Stimulated activated CD8-positive, alpha-beta memory T cell treated with anti-CD3 and anti-CD28 coated beads, Interleukin-15, amount 100 ng/mL, for 4 hours (primary cell): ENCODE measurements at places on chromosomes 11 and 22.
A peak's percentile ranks its signal among the peaks of the same experiment; 100 is the strongest.

DNA sequence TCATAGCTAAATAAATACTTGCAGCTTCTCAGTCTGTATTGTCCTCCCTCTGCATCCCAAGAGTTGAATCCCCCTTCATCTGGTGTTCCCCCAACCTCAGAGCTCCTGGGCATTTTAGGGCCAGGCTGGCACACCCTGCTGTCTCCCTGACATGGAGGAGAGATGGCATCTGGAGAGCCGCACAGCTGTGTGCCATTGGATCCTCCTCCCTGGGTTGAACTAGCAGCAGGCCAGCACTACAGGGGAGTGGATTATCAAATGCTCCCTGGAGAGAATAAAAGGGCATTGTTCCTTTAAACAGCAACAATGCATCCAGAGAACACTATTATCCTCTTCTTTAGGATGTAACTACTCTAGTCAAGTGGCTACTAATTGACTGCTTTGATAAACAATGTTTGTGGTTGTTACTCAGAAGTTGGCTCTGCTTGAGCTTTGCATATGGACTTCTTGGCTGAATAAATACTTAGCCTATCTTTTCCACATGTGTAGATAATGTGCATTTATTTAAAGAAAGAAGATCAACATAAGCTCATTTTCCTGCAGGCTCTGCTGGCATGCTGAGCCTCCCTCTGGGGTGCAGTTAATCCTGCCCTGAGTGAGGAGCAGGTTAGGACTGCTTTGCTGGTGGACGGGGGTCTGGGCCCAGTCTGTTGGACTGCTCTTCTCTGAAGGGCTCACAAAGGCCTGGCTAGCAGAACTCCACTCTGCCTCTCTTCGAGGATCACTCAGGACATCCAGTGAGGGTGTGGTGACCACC, 897.2 kb downstream of the TBC1D22A start:
- DNase-seq: no peak

GRCh38 chr11:107722662-107723061, 10.8 kb upstream of the SLN start:
- no peak for DNase-seq

DNA sequence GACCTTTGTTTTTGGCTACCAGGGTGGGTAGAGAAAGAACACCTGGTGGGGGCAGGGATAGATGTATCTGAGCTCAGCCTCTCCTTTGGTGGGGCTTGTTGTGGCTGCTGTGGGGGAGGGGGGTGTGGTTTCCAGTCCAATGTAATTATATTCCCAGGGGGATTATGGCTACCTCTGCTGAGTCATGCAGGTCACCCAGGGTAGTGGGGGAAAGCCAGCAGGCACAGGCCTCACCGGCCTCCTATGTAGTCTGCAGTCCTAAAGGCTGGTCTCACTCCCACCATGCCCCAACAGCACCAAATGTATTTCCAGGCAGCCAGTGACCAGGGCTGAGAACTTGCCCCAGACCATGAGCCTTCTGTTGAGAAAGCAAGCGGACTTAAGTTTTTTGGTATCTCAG, 119.6 kb downstream of the DYNC2H1 start:
- no peak for DNase-seq

DNA sequence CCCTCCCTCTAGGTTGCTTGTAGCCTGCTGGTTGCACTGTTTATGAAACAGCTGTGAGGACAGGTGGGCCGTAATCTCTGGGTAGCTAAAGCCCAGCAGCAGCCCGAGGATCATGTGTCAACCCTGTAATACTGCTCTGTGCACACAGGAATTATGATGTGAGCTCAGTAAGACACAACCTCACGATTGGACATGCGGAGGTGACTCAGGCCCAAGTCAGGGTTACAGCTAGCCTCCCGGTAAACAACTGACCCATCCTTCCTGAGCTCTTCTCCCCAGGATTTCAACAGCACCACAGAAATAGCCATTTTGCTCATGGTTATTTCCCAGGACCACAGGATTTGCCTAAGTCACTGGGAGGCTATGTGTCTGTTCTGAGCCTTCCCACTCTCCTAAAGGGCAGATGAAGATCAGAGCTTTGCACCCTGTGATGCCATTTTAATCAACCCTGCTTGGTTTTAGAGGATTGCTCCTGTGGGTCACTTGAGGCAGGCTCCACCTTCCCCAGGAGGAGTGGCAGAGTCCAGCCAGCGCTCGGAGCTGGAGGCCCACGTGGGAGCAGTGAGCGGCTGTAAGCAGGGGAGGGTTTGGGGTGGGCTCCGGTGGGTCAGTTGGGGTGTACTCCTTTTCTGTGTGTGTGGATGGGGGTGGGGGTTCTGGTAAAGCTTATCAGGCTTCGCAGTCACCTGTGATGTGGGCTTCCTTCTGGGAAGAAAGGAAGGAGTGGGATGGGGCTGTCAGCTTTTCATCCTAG, at the start of gene AMPD3:
Gene AMPD3, plus strand, starts transcription at position 387 of the 754 bp plus-strand sequence. CDS start 6,256 bp downstream, outside the sequence.
- DNase-seq: no peak

DNA sequence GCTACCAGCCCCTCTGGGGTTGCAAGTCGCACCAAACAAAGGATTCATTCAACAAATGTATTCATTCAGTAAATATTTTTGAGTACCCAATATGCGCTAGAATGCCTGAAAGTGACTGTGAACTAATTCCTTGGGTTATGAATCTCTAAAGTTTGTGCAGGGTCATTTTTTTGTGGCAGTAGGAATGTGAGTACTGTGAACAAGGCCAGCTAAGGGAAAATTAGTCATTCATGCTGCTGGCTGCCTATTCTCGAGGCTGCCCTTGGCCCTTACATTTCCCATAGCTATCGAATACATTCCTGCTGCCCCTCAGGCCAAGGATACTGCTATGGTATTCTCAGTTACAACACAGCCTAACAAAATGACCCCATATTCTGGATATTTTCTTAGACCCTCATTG, 141.6 kb downstream of the TRPC6 start:
- DNase-seq: no peak

DNA sequence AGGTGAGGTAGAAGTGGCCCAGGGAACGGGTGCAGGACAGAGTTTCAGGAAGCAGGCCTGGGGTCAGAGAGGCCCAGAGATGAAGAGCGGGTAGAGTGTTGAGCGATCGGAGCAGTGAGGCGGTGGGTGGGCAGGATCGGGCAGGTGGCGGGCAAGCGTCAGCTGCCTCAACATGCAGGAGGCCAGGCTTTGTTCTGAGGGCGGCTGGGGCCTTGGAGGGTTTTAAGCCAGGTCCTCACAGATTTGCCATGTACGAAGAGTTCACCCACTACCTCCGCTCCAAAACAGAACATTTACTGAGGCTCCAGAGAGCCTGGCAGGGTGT, 29.4 kb downstream of the FLRT1 start:
- DNase-seq: no peak

- DNase-seq: peak; percentile 85
These were observed 16.6 kb downstream of the CRELD2 start for GRCh38 chr22:49934891-49935557.

DNA sequence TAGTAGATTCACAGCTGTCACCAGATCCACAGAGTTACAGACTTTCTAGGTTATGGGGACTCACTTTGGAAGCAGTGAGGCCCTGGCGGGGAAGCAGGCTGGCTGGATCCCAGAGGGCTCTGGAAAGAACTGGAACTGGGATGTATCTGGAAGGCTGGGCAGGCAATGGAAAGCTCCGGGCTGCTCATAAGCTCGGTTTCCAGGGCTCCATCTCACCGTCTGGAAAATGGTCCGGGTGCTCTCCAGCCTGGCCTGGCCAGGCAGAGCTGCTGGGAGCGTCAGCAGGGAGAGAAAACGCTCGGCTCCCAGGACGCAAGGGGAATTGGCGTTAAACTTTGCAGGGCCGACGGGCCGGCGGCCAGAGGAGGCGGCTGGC, 335 bp upstream of the SEZ6L start:
- no peak for DNase-seq

DNA sequence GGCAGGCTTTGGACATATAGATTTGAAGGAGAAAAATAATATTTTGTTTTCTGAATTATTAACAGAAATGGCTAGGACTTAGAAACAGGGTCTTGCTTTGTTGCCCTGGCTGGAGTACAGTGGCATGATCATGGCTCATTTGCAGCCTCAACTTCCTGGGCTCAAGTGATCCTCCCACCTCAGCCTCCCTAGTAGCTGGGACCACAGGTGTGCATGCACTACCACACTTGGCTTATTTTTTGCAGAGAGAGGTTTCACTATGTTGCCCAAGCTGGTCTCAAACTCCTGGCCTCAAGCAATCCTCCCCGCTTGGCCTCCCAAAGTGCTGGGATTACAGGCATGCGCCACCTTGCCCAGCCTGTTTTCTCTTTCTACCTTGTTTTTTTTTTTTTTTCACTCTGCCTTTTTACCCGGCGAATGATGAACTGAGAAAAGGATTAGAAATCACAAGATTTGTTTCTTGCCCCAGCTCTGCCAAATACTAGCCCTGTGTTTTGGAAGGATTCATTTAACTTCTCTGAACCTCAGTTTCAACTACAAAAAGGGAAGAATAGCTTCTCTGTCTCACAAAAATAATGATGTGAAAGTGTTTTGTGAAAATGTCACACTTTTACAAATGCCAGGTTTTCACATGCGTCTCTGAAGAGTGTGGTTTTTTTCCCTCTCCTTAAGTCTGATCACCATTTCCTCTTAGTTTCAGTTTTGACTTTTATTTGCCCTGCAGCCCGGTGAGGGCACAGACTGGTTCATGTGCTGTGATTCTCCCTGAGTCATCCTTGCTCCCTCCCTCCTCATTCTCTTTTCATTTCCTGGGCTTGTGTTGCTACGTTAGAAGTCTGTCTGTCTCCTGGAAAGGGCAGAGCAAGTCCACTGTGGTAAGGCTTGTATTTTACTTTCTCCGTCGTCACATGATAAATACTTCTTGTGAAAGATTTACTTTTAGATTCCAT, 67.7 kb downstream of the BCL2L13 start:
- DNase-seq: peak; percentile 11

DNA sequence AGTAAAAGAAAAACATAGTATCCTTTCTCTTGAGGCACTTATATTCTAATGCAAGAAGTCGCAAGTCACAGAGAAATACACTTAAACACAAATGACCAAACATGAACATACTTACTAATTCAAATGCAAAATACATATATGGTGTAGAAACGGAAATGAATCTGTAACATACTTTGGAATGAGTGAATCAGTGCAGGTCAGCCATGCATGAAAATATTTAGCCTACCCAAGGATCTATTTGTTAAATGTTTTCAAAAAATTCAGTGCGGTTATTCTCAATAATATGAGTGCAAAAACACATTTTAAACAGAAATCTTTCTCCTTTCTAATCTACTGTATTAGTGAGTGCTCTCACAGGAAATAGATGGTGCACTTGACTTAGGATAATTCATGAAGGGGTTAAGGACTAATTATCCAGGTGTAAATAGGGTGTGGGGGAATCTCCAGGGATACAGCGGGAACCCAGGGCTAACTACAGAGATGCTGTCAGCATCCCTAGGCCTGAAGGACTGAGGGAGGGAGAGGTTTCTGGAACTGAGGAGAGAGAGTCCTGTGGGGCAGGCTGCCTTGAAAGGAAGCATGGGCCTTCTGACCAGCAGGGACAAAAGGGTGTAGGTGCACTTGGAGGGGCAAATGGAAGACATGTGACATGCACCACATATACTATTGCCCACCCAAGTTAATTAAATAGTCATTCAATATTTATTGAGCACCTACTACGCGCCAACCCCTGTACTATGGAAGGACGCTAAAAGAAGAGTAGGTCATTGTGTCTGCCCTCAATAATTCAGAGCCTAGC, 139.2 kb downstream of the MAML2 start:
- no peak for DNase-seq

- DNase-seq: no peak
These were observed 860 bp downstream of the TMEM184B start for GRCh38 chr22:38271927-38272372.

DNA sequence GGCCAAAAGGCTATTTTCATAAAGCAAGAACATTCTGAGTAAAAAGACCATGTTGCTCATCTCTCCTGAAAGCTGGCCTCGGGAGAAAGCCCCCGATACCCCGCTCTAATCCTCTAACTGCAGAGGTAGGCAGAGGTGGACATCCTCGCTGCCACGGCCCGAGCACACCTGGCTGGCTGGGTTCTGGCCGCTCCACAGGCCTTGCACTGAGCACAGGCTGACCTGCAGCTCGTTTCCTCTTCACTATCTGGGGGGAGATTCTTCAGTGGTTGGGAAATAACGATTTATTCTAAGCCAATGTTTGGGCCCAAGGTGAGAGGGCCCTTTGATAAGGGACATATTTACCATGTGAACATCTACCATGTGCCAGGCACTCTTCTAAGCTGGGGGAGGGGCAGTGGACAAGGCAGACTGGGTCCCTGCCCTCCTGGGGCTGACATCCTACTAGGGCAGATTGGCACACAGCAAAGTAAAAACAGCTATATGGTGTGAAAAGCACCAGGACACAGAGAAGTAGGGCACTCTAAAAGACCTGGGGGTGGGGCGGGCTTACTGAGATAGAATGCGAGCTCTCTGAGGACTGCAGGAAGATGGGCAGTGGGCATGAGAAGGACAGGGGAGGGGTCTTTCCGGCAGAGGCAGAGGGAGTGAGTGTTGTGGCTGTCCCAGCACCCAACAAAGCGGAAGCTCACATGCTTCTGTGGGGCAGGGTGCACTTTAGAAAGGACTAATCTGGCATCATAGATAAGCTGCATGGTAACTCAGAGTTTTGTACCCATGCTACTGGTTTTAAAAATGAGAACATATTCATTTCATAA, 65.5 kb upstream of the ARFGAP3 start:
- no peak for DNase-seq

DNA sequence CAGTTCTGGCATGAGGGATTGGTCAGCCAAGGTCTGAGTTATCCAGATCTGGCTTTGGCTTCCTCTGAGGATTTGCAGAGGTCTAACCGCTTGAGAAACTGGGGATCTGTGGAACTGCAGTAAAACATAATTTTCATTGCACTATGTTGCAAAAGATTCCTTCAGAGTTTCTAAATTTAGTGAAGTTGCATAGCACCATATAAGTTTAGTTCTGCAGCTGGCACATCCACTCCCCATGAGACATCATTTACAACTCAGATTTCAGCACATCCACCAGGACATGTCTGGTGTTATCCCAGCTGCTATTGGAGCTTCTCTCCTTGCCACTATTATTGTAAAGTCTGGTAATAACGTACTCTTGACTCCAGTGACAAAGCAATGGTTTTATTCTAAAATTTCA, 181.5 kb downstream of the CWF19L2 start:
- no peak for DNase-seq

- DNase-seq: no peak
These were observed 8.3 kb downstream of the CD81 start for GRCh38 chr11:2385156-2386151.

- no peak for DNase-seq
These were observed 180.5 kb downstream of the C11orf91 start for GRCh38 chr11:33520112-33520511.

DNA sequence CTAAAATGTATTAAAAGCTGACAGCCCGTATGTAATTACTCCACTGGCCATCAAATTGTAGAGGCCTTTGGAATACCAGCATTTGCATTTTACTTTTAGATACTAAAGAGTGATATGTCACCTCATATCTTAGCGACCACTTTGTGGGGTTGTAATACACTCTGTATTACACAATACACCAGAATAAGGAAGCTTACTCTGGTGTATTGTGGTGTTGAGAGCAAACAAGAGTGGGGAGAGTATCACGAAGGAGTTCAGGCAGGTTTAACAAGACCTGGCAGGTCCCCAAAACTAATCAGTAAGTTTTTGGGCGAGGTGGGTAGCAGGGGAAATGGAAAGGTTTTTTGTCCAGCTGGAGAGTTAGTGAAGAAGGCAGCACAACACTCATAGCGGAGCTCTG, 3.2 kb downstream of the NUP50 start:
- no peak for DNase-seq

GRCh38 chr22:49566141-49566541, 261.5 kb downstream of the BRD1 start:
- no peak for DNase-seq
